ENCODE measurements at places on chromosomes 4 and X. TPM values are rescaled to one million over a fixed set of nuclear protein-coding genes. Genes with fewer than 3 reads are reported as not detected.

The SPATA4 gene
- 0.07 TPM for total RNA-seq

The RBM46 gene
- total RNA-seq = not detected

The MAGEC3 gene
- not detected for total RNA-seq

The MAGEA2 gene
- 0.07 TPM for total RNA-seq
